ENCODE measurements at places on chromosomes 12 and 14.

- no peak for DNase-seq
Measured at GRCh38 chr12:94169495-94169894, 21.1 kb downstream of the PLXNC1 start.

GRCh38 chr12:48803675-48804074, 14.6 kb upstream of the CACNB3 start:
- DNase-seq = no peak

DNA sequence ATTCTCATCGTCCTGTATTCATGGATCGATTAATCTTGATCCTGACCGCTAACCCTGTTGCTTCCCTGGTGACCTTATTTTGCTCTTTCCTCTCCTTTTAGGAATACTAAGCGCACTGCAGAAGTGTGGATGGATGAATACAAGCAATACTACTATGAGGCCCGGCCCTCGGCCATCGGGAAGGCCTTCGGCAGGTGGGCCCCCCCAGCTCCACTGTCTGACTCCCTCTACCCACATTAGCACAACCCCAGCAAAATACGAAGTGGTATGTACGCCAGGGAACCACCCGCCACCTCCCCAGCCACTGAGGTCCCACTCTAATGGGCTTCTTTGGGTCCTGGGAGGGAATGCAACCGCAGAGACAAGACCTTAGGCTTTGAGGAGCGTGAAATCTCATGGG, 58.7 kb downstream of the ERH start:
- no peak for DNase-seq

DNA sequence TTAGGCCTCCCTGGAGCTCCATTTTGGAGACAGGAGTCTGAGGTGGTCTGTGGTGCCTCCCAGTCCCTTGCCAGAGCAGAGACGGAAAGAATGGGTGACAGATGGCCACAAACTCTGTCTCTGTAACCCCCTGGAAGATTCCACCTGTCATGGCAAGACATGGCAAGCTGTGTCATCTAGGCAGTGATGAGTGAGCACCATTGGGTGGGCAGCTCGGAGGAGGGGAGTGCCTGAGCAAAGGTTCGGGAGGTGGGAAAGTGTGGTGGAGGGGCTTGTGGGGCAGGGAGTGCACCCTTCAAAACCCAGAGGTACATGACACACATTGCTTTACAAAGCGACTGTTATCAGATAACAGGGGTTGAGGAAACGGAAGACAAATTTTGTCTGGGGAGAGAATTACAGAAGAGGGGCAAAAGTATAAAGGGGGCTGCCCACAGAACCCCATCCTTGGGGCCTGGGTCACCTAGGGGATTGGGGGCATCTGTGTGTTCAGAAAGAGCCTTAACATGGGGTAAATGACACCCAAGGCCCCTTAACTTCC, 3.5 kb downstream of the RIN3 start:
- DNase-seq = peak; percentile 41

DNA sequence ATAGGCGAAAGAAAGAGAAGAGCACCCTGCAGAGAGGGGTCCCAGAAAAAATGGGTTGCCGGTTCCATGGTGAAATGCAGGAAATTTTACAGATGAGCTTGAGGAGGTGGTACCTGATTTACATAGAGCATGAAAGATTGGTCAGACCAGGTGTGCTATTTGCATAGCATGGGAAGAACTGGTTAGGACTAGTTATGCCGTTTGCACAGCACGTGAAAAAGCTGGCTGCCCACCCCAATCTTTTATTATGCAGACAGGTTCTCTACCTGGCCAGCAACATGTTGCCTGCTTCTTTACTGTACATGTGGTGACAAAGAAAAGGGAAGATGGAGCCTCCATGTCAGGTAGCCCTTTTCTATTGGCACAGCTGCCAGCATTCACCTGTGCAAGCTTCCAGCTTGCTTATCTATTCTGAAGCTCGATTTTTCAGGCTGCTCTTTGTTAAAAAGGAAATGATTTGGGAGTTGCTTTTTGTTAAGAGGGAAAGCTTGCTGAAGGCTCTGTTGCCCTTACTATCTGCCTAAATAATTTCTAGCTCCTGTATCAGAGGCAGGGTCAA, 62.9 kb upstream of the ELK3 start:
- DNase-seq = no peak

DNA sequence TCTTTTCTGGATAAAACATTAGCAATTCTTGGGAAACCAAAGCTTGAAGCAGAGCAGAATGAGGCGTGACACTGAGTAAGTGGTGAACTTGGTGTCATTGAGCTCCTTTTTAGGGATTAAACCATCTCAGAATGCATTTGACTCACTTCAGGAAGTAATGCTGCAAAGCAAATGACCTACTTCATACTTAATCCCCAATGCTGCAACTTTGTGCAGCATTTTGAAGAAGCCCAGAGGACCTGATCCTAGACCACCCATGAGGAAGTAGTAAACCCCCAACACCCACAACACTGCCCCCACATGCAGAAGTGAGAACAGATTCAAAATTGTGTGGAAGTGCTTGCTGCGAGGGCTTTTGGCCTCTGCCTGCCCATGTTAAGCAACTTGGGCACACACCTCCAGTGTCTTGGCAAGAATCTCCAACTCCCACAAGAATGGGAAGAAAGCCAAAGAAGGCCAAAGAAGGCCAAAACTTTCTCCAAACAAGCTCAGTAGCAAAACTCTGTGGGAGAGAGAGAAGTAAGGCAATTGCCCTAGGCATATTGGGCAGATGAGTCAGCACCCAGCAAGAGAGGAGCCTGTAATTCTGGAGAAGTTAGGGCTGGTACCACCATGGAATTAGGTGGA, 69.2 kb upstream of the ETV6 start:
- DNase-seq = no peak

- DNase-seq = no peak
Measured at GRCh38 chr12:107373238-107373809, 280.0 kb upstream of the CRY1 start.

- no peak for DNase-seq
Measured at GRCh38 chr12:19657118-19657731, 217.9 kb downstream of the AEBP2 start.

- no peak for DNase-seq
Measured at GRCh38 chr14:105026033-105026785, 5.3 kb upstream of the CDCA4 start.

DNA sequence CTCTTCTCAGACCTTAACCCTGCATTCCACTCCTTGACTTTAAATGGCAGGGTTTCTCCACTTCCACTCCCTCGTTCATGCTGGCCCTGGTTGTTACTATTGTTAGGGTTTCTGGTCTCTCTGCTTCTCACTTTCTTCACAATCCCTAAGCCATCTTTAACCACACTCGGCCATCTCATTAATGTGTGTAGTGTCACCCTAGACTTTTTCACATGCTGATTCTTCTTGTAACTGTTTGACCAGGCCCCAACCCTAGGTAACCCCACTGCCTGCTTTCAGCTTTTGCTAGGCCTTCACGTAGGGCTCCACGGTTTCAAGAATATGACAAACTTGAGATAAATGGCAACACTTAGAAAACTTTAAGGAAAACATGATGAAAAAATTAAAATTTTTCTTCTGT, 195.1 kb downstream of the IPO8 start:
- no peak for DNase-seq

GRCh38 chr12:46650688-46651087, 175.1 kb downstream of the SLC38A4 start:
- DNase-seq = no peak

DNA sequence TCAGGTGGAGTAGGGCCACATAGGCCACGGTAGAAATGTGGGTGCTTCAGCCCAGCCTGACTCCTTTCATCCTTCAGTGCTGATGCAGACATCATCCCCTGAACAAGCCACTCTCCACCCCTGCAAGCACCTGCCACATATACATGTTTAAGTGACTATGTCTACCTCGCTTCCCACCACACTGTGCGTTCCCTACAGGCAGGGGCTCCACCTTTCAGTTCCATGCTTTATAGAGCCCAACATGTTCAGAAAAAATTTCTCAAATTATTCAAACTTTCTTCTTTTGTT, 11.6 kb downstream of the SLC7A7 start:
- DNase-seq = no peak

DNA sequence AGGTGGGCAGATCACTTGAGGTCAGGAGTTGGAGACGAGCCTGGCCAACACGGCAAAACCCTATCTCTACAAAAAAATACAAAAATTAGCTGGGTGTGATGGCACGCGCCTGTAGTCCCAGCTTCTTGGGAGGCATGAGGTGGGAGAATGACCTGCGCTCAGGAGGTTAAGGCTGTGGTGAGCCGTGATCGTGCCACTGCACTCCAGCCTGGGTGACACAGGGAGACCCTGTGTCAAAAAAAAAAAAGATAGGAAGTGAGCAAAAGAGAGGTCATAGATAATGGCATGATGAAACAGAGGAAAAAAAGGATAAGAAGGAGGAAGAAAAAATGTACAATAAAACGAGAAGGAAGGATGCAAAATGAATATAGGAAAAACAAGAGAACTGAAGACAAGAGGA, 159.5 kb downstream of the ETV6 start:
- DNase-seq = no peak

DNA sequence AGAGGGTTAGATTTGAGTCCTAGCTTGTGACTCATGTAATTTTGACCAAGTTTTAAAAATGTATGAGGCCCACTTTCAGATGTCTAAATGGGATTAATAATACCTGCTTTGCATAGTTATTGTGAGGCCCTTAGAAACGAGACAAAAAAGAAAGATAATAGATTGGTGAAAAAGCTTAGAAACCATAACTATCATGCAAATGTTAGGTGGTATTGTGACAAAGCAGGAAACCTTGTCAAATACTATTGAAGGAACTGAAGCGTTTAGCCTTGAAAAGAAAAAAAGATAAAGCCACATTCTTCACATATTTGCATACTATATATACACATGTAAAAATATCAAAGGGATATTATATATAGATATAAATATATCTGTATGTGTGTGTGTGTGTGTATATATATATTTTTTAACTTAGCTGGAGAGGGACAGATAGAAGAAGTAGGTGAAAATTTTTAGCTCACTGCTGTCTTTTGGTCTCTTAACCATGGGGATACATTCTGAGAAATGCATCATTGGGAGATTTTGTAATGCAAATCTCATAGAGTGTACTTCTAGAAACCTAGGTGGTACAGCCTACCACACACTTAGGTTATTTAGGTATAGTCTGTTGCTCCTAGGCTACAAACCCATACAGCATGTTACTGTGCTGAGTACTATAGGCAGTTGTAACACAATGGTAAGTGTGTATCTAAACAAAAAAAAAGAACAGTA, 270.3 kb downstream of the CCDC91 start:
- DNase-seq = no peak

DNA sequence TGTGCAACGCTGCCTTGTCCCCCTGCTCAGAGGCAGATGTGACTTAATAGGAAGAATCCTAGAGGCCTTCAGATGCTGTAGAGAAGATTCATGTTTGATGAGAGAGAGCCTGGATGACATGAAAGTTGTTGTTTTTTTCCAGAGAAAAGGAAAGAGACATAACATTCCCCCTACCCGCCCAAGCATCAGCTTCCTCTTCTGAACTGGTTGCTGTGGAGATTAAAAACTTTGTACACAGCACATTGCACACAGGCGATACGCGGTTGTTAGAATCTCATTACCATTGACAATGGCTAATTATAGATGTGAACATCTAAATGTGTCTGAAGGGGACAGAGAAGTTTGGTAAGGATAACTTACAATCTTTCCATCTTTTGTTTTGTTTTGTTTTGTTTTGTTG, 13.6 kb upstream of the ETFBKMT start:
- DNase-seq = no peak

GRCh38 chr12:112035219-112035785, 22.1 kb downstream of the ERP29 start:
- DNase-seq = no peak

GRCh38 chr12:111361717-111362576, 6.9 kb downstream of the PHETA1 start:
- DNase-seq = no peak

DNA sequence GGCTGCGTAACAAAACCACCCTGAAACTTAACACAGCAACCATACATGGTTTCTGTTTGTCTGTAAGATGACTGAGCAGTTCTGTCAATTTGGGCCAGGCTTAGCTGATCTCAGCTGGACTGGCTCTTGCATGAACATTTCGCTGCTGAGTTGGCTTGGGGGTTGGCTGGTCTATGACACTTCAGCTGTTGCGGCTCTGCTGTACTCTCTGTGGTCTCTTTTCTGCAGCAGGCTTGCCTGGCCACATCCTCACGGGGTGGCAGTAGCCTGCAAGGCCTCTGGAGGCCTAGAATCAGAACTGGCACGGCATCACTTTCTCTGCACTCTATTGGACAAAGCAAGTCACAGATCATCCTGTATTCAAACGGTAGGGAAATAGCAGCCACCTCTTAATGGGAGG, 216.2 kb downstream of the BCL11B start:
- no peak for DNase-seq

DNA sequence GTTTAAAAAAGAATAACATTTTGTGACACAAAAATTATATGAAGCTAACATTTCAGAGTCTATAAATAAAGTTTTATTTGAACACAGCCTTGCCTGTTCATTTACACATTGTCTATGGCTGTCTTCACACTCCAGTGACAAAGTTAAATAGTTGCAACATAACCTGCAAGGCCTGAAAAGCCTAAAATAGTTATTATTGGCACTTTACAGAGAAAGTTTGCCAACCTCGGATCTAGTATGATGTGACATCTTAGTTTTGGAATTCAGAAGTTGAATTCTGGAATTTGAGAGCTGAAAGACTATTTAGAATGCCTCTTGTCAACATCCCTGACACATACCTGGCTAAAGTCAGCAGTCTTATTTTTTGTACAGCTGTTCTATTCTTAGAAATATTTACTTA, 68.3 kb downstream of the DYRK2 start:
- DNase-seq = no peak

GRCh38 chr14:26866721-26867120, 268.9 kb upstream of the NOVA1 start:
- DNase-seq = no peak

- no peak for DNase-seq
Measured at GRCh38 chr12:1418144-1418543, 176.2 kb downstream of the FBXL14 start.
